ENCODE measurements at places on chromosomes 11 and 22.

DNA sequence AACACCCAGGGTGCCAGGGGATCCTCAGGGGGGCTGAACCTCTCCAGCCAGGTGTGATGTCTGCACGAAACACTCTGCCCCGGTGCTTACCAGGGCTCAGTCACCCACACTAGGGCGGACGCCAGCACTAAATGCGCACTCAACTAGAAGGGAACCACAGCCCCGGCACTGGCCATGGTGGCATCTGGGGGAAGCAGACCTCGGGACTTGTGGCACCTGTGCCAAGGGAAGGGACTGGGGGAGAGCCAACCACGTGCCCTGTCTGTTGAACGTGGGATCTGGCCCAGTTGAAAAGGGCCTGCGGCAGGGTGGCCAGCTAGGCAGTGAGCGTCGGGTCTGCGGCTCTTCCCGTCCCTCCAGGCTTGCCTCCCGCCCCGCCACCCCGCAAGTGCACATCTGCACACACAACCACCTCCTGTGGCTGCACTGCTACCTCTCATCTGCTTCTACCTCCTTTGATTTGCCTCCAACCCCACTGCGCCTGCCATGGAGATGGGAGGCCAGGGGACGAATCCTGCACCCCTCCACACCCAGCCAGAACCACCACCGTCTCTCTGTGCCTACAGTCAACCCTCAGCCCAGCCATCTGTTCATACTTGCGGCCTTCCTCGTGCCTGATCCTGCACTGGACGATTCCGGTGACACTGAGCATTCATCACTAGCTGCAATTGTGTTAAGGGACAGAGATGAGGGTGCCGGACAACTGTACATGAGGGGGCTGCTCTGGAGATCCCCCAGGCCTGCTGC, 15.0 kb upstream of the MOB2 start:
- DNase-seq = no peak

DNA sequence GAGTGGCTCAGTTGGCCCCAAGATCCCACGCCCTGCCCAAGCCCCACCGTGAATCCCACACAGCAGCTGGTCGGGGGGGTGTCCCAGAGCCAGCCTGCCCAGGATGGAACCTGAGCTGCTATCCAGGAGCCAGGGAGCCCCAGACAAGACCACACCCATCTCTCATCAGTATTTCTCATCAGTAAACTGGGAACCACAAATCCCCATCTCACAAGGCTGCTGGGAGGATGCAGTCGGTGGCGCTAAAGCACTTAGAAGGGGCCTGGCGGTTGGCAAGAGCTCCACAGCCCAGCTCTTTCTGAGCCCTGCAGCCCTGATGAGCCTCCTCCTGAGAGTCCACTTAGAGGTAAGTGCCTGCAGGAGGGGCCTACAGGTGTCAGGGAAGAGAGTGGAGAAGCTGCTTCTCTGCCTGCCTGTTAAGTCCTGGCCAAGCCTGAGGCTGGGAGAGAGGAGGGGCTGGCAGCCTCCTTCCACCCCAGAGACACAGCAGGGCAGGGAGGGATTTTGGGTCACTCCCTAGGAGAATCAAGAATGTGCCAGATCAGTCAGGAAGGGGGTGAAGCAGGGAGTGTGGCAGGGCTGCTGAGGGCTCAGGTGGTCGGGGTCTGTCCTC, 6.1 kb downstream of the FADS3 start:
- DNase-seq = no peak

GRCh38 chr11:122646549-122647340, 8.8 kb upstream of the UBASH3B start:
- DNase-seq = no peak

DNA sequence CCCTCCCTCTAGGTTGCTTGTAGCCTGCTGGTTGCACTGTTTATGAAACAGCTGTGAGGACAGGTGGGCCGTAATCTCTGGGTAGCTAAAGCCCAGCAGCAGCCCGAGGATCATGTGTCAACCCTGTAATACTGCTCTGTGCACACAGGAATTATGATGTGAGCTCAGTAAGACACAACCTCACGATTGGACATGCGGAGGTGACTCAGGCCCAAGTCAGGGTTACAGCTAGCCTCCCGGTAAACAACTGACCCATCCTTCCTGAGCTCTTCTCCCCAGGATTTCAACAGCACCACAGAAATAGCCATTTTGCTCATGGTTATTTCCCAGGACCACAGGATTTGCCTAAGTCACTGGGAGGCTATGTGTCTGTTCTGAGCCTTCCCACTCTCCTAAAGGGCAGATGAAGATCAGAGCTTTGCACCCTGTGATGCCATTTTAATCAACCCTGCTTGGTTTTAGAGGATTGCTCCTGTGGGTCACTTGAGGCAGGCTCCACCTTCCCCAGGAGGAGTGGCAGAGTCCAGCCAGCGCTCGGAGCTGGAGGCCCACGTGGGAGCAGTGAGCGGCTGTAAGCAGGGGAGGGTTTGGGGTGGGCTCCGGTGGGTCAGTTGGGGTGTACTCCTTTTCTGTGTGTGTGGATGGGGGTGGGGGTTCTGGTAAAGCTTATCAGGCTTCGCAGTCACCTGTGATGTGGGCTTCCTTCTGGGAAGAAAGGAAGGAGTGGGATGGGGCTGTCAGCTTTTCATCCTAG, at the start of gene AMPD3:
Gene AMPD3, plus strand, starts transcription at position 387 of the 754 bp plus-strand sequence. CDS start 6,256 bp downstream, outside the sequence.
- no peak for DNase-seq

- no peak for DNase-seq
Measured at GRCh38 chr22:44358709-44359440, 46.1 kb upstream of the SHISAL1 start.

DNA sequence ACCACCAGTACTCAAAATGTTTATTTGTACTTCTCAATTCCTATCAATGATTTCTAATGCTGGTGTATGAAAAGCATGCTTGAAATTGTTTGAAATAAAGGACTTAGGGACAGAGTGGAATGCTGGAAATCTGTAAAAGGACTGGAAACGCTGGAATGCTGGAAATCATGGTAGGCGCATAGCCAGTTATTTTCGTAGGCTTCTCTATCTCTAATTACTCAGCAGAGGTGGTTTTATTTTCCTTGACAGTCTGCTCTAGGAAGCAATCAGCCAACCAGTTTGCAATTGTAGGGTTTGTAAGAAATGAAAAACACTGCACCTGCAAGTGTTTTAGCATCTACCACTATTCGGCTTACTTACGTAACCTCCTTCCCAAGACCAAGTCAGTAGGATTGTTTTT, 788 bp downstream of the LIN7C start:
- DNase-seq = no peak

DNA sequence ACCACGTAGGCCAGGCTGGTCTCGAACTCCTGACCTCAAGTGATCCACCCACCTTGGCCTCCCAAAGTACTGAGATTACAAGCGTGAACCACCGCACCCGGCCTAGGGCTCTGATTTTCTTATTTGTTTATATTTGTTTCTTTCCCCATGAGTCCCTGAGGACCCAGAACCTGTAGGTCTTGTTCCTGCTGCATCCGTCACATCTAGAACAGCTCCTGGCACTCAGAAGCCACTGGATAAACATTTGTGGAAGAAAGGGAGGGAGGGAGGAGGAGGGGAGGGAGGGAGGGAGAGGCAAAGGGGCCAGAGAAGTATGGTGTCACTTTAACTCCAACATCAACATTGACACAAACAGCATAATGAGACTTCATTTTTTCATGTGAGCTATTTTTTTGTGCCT, 67.7 kb downstream of the CELSR1 start:
- DNase-seq = no peak

- no peak for DNase-seq
Measured at GRCh38 chr11:11038352-11038751, 180.5 kb upstream of the ZBED5 start.

- no peak for DNase-seq
Measured at GRCh38 chr11:8138526-8138925, 30.3 kb downstream of the RIC3 start.

- no peak for DNase-seq
Measured at GRCh38 chr22:17738386-17739128, 35.7 kb downstream of the BID start.

GRCh38 chr22:24186352-24186740, 5.1 kb downstream of the SUSD2 start:
- DNase-seq = no peak
